ENCODE measurements at places on chromosomes 3 and 15. TPM values are rescaled to one million over a fixed set of nuclear protein-coding genes. Genes with fewer than 3 reads are reported as not detected.

Gene PRSS50
- not detected for total RNA-seq

Gene SNX22
- 1.7 TPM for total RNA-seq

Gene LARP6
- 0.23 TPM for total RNA-seq

Gene SLC9C1
- total RNA-seq = not detected

Gene RAD18
- 69.2 TPM for total RNA-seq

Gene GPR176
- 0.47 TPM for total RNA-seq

Gene LRRC49
- total RNA-seq = not detected

Gene PPIB
- total RNA-seq = 264 TPM

Gene GOLGA6L7
- total RNA-seq = not detected

Gene VPS8
- 45.9 TPM for total RNA-seq

Gene SLC15A2
- total RNA-seq = 5.0 TPM

Gene MYL3
- total RNA-seq = not detected

Gene ATP13A4
- total RNA-seq = 6.1 TPM

Gene STRA6
- 0.14 TPM for total RNA-seq

Gene SLC9A9
- 2.3 TPM for total RNA-seq

Gene ST8SIA2
- total RNA-seq = not detected

Gene THBS1
- 0.46 TPM for total RNA-seq

Gene CNTN3
- total RNA-seq = not detected
